ENCODE measurements at places on chromosomes 1 and 21.

GRCh38 chr1:158140764-158141192, 39.9 kb upstream of the CD1D start:
- no peak for DNase-seq

- DNase-seq = no peak
Measured at GRCh38 chr1:9827558-9828185, 3.9 kb upstream of the CLSTN1 start.

DNA sequence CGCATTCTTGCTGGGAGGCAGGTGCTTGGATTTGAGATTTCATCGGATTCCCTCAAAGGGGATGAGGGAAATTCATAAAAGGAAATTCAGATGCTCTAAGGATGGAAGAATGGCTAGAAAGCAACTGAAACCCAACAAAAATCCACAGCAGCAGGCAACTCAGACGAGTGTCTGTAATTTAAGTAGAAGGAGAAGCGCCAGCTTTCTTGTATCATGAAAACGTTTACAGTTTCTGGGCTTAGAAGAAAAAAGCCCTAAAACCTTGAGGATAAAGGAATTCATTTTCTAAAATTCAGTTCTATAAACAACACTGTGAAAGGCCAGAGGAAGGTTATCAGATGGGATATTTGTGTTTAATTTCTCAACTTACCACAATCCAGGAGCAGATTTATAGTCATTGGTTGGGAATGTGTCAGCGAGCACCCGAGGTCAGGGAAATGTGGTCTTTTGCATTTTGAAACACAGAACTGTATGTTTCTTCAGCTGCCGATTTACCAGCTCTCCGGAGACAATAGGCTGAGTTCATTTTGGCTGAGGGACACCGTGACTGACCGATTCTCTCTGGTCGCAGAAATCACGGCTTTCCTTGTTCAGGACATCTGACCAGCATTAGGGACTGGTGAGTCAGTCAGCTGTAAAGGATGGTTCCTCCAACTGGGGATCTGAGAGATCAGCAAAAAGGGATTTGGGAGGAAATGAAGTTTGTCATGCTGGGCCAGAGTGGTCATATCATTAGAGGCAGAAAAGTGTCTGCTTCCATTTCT, 111.6 kb upstream of the ERRFI1 start:
- DNase-seq = no peak

DNA sequence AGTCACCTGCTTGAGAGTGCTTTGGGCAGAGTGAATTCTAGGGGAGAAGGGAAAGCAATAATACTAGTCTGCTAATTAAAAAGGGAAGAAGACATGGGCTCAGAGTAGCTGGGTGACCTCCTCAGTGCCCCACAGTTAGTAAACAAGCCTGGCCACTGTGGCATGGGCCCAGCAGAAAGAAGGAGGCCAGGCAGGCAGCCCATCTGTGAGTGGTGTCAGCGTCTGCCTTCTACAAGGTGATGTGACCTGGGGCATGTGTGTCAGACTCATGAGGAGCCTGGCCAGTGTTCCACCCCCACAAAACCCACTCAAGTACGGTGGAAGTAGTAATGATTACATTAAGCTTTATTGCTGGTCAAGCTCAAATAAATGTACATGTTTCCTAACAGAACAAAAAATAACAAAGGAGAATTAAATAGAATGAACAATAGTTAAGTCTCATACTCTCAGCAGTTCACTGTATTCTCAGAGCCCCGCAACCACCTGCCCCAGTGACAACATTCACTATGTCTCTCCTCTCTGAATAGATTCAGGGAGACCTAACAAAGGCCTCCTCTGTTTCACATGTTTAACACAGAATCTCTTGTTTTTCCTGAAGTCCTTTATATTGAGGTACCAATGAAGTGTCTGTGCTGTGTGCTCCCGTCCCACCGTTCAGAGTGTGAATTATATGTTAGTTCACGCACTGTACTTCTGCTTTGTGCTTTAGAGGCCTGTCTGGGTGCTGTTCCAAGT, 32.5 kb downstream of the SLC22A15 start:
- DNase-seq = no peak

GRCh38 chr1:15709226-15709625, 25.1 kb downstream of the PLEKHM2 start:
- no peak for DNase-seq

GRCh38 chr1:215140135-215140534, 57.6 kb downstream of the KCNK2 start:
- DNase-seq = no peak

- DNase-seq = no peak
Measured at GRCh38 chr1:204945565-204945977, 74.9 kb downstream of the NFASC start.

- DNase-seq = no peak
Measured at GRCh38 chr1:4056422-4056821, 156.3 kb upstream of the C1orf174 start.

- no peak for DNase-seq
Measured at GRCh38 chr21:44571296-44571695, 2.2 kb upstream of the KRTAP10-4 start.

All from GM06990 (cell line).